ENCODE measurements at places on chromosomes 5 and 9.

DNA sequence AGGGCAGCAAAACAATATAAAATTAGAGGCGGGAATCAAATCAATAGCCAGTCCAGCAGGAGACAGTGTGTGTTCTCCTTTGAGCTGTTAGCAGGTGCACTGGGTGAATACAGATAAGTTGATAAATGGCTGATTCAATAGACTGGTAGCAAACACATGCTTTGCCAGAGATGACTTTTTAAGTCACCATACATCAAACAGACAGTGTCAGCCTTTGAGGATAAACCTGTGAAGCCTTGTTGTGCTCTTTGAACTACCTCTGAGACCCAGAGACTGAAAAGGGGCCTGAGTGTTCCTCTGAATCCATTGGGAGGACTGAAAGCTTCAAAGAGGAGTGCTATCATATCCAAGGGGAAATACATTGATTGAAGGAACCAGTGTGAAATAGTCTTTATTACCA, 301.9 kb downstream of the RASEF start:
- H3K4me1 ChIP-seq: no peaks in the 10 kb centered on the region
- DNase-seq: no peak
- H3K36me3 ChIP-seq: no peaks in the 10 kb centered on the region
- no peak overlapping the region for H3K27ac ChIP-seq

GRCh38 chr9:131500939-131501541, 1.7 kb upstream of the POMT1 start:
- peak overlapping the region; percentile 67 for H3K27ac ChIP-seq
- peaks cover 20% of the 10 kb centered on the region for H3K36me3 ChIP-seq
- peak overlapping the region; percentile 80 for H3K4me3 ChIP-seq
- H3K4me1 ChIP-seq: peaks cover 32% of the 10 kb centered on the region
- peak; percentile 81 for DNase-seq

DNA sequence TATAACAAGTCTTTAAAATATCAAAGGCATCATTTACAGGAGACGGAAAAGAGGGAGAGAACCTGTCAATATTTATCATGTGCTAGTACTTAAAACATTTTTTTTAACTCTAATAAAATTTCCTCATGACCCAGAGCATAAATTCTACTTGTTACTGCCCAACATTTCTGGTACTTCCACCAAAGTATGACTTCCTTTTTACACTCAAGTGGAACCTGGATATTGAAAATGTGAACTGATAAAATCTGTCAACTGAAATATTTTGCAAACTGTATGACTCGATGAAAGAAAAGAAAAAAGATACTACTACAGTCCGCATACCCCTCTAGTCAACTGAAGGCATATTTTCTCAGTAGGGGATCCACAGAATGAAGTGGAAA, 37.1 kb downstream of the FAM13B start:
- no peak for DNase-seq
- H3K27me3 ChIP-seq: no peaks in the 10 kb centered on the region
- peaks cover 60% of the 10 kb centered on the region for H3K4me1 ChIP-seq
- peaks cover 29% of the 10 kb centered on the region for H3K36me3 ChIP-seq

- H3K27me3 ChIP-seq: peaks cover 2% of the 10 kb centered on the region
- H3K4me1 ChIP-seq: no peaks in the 10 kb centered on the region
- no peak overlapping the region for H3K4me3 ChIP-seq
These were observed 794.0 kb downstream of the EFNA5 start for GRCh38 chr5:106876665-106877194.

DNA sequence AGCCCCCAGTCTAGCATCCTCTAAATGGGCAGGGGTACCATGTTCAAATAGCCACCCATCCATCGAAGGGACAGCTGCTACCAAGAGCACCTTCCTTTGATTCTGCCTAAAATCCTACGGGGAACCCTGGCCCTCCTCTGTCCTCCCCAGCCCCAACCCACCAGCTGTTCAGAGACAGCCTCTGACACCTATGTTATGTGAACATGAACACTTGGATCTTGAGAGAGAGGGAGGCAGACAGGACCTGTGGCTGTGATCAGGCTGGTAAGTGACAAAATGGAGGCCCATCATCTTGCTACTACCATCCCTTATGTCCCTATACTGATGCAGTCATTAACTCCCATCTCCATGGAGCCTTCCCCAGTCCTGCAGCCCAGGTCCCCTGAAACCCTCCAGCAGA, 8.2 kb downstream of the SLC23A1 start:
- H3K4me1 ChIP-seq: peaks cover 9% of the 10 kb centered on the region
- no peaks in the 10 kb centered on the region for H3K27me3 ChIP-seq
- H3K36me3 ChIP-seq: peaks cover 31% of the 10 kb centered on the region
- H3K4me3 ChIP-seq: no peak overlapping the region
- DNase-seq: no peak
- no peak overlapping the region for H3K27ac ChIP-seq

- H3K4me1 ChIP-seq: peaks cover 12% of the 10 kb centered on the region
- DNase-seq: no peak
- no peaks in the 10 kb centered on the region for H3K36me3 ChIP-seq
- peaks cover 4% of the 10 kb centered on the region for H3K27me3 ChIP-seq
- H3K4me3 ChIP-seq: peak overlapping the region; percentile 53
These were observed 970 bp upstream of the ARRDC1 start for GRCh38 chr9:137604345-137605086.
